Type B pancreatic cell (in vitro differentiated cells): ENCODE measurements at places on chromosomes 3 and 15.

GRCh38 chr3:125313060-125313635 lies 62.0 kb downstream of the ZNF148 start:
- DNase-seq = no peak

DNA sequence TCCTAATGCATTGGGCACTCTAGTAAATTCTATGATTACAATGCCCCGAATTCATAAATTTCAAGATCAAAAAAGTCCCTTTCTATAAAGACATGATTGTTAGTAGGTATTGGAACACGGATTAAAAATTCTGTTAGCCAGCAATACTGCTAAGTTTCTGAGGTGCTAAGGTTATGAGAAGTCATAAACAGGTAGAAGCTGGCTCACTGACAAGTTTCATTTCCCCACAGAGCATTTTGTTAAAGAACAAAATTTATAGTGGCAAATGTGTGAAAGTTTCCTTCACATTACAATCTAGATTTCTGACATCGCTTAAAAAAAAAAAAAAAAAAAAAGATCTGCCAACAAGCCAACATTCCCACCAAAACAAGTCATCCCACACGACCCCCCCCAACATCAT lies 12.4 kb upstream of the MAN2C1 start:
- DNase-seq = no peak

- DNase-seq = no peak
Observed at GRCh38 chr3:129424185-129424841, 4.1 kb downstream of the EFCAB12 start.

- no peak for DNase-seq
Observed at GRCh38 chr3:140854961-140855360, 86.7 kb upstream of the SLC25A36 start.

DNA sequence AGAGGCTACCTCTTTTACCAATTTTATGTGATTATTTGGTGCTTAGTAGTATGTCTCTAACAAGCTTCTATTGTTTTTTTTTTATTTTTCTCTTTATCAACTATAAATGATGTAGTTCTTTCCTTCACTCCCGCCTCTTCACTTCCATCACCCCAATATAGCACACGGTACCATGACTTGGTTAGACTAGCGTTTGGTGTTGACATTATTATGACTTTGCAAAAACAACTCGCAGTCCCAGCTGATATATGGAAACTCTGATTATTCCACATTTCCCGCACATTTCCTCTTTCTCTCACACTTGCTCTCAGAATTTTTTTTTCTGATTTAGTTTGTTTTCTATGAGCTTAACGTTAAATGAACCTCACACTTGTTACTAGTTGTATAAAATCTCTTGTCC lies 162.2 kb downstream of the GREM1 start:
- DNase-seq = no peak

DNA sequence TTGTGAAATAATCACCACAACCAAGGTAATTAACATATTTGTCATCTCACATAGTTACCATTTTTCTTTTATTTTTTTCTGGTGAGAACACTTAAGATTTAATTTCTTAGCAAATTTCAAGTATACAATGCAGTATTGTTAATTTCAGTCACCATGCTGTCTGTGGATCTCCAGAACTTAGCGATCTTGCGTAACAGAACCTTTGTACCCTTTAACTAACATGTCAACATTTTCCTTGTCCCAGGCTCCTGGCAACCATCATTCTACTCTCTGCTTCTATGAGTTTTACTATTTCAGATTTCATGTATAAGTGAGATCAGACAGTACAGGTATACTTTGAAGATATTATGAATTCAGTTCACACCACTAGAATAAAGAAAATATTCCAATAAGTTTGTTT lies 154.4 kb downstream of the KCNAB1 start:
- no peak for DNase-seq

- no peak for DNase-seq
Observed at GRCh38 chr3:119340014-119340413, 45.8 kb downstream of the ARHGAP31 start.
